Adipocyte (in vitro differentiated cells): ENCODE measurements at places on chromosomes 16 and 17.

DNA sequence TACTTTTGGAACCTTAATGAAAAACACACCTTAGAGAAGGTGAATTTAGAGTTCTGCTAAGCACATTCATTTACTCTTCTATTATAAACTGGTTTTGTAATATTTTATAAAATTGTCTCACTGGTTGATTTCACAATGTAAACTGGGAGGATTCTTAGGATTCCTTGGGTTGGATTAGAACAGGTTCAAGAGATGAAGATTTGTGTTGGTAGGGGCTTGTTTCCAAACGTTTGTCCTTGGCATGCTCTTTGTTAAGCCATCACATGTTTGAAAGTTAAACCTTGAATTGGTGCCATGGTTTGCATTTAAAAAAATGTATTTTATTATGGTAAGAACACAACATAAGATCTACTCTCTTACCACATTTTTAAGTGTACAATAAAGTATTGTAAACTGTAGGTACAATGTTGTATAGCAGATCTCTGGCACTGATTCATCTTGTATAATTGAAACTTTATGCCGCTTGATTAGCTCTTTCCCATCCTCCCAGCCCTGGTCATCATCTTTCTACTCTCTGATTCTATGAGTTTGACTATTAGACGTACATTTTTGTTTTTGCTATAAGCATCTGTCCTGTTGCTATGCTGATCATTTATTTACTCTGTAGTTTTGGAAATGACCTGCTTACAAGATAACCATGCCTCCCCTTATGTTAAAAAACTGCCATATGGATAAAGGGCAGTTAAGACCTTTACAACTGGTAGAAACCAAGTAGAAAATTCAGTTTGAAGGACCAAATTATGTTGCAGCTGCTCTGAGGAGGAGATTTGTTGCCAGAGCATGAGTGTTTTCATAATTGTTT lies 9.6 kb downstream of the FTO start:
- DNase-seq = peak; percentile 29

DNA sequence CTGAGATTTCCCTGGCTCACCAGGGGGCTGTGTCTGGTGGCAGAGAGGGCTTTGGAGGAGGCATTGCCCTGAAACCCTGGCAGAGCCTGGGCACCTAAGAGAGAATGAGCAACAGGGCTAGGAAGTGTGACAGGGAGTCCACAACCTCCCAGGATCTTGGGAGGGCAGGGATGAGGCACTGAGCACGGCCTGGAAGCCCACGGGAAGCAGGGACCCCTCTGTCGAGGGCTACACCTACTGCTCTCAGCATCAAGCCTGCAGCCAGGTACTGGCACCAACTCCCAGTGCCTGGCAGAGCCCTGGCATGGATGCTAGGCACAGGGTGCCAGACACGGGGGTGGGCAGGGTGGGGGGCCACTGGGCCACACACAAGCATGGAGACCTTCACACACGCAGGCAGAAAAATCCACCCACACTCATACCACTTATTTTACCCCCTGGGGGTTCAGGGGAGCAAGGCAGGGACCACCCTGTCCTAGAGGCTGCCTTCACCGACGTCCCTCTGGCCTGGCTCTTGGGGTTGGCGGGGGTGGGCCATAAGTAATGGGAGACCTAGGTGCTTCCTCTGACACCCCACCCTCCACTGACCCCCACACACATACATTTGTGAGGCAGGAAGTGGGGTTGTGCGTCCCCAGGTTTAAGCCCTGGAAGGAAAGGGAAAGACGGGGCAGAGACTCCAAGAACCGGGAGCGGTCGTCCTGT lies 970 bp upstream of the HSD11B2 start:
- DNase-seq = no peak

GRCh38 chr17:27651411-27652345 lies 20.7 kb downstream of the LGALS9 start:
- DNase-seq = peak; percentile 61

DNA sequence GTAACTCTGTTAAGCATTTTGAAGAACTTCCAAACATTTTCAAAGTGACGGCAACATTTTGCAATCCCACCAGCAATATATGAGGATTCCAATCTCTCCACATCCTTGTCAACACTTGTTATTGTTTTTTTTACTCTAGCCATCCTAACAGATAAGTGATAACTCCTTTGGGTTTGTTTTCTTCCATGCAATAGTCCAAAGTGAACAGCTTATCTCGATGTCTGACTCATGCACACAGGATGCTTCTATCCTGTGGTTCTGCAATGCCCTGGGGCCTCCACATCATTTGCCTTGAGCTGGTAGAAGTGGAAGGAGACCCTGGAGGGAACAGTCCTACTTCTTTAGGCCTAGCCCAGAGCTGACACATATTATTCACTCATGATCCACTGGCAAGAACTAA lies 13.0 kb downstream of the TLE7 start:
- no peak for DNase-seq

- DNase-seq = no peak
Observed at GRCh38 chr17:72238157-72238673, 117.4 kb downstream of the SOX9 start.
